ENCODE measurements at places on chromosomes 2 and 18. TPM values are rescaled to one million over a fixed set of nuclear protein-coding genes. Genes with fewer than 3 reads are reported as not detected.
A peak's percentile ranks its signal among the peaks of the same experiment; 100 is the strongest.

DNA sequence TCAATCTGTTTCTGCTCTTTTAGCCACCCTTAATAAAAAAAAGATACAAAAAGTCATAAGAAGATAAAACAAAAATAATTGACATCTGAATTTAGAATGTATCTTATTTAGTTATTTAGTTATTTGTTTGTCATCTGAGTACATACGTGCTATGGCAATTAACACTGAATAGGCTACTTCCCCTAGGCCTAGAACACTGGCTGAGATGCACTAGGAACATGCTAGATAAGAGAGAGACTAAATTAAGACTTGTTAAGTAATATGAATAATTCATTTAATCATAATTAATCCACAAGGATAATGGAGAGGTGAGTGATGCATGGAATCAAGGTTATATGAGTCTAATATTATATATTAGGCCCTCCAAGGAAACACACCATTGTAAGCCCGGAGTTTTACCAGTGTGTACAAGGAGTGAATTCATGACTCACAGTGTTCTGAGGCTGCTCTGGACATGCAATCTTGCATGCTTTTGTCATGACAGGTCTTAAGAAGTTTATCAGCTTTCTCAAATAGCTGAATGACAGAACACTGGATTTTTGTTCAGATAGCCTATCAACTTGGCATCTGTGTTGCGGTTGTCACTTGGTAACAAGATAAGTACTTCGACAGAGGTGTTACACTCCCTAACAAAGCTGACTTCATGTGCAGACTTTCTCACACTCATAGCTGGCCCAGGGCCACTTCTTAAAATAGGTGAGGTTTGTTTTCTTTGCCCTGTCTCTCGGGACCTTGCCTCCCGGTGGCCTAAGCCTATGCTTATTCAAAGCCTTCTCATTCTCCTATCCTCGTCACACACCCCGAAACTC lies 5.0 kb upstream of the SERPINB2 start:
- ATAC-seq, result no peak

GRCh38 chr2:3966470-3966869 lies 263.1 kb downstream of the DCDC2C start:
- no peak for ATAC-seq

DNA sequence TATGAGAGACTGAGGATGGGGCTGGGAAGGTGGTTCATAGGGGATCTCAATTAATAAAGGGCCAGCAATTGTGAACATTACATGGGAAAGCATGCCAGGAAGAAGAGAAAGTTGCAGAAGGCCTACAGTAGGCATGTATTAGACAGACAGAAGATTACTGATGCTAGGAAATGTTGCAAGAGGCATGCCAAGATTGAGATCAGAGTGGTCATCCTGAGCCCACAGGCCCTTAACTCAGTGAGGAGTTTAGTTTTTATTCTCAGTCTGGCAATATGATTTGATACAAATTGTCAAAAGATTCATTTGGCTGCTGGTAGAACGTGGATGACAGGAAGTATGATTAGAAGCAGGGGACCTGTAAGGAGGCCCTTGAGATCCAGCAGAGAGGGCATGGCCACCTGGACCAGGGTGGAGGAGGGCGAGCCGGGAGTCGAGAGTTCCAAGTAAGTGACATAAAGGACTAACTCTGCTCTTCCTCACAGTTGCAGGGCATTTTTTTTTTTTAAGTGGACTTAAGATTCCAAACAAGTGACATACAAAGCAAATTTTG lies 54.9 kb downstream of the EPHA4 start:
- no peak for ATAC-seq

- ATAC-seq, result peak; percentile 100
Measured at GRCh38 chr2:191376981-191377629, 131.9 kb downstream of the MYO1B start.

Gene LCT
- 0.22 TPM for total RNA-seq

DNA sequence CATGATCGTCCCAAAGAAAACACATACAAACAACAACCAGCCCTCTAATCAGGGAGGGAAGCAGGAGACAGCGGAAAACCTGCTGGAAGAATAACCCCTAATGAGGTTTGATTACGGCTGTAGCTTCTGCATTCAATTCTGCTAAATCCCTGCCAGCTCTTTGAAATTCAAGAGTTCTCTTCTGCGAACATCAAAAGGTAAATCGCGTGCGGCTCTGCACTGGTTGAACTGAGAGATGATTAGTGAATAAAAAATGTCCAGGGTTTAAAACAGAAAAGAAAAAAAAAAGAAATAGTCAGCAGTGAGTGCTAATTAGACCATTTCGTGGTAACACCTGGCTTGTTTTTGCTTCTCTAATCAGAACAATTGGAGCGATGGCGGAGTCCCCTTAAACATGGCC lies 153.0 kb upstream of the CAPN13 start:
- ATAC-seq, result no peak

GRCh38 chr2:16114836-16115235 lies 174.5 kb downstream of the MYCN start:
- ATAC-seq, result no peak

- no peak for ATAC-seq
Measured at GRCh38 chr2:128354161-128354560, 35.5 kb upstream of the HS6ST1 start.

DNA sequence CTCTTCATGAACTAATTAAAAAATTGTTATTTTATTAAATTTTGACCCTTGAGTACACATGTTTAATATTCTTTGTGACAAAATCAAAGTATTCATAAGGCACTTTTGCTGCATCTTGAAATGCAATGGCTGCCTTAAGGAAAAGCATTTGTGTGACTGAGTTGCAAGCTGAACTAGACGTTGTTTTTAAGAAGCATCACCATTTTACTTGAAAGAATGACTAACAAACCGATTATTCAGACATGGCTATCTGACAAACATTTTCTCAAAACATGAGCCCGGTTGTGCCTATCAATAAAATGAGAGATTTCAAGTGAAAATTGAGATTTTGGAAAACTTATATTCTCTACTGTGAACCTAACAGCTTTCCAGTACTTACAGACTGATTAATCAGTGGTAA lies 2.8 kb downstream of the GCFC2 start:
- no peak for ATAC-seq

GRCh38 chr2:179455824-179456223 lies 191.2 kb upstream of the SESTD1 start:
- no peak for ATAC-seq

Gene WNT6
- total RNA-seq, result not detected

DNA sequence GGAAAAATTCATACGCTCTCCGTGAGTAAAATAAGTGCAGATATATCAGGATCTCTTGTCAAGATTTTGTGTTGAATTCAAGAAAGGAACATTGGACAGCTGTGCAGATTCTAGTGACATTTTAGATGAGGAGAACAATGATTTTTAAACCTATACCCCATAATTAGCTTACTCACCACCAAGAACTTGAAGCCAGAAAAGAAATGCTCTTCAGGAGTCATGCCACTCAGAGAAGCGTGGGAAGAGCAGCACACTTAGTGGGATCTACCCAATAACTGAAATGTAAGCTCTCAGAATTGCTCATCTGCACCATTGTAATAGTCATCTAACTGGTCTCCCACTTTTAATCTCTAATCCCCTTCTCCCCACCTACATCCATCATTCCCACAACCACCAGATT lies 9.2 kb upstream of the ERMN start:
- ATAC-seq, result no peak

DNA sequence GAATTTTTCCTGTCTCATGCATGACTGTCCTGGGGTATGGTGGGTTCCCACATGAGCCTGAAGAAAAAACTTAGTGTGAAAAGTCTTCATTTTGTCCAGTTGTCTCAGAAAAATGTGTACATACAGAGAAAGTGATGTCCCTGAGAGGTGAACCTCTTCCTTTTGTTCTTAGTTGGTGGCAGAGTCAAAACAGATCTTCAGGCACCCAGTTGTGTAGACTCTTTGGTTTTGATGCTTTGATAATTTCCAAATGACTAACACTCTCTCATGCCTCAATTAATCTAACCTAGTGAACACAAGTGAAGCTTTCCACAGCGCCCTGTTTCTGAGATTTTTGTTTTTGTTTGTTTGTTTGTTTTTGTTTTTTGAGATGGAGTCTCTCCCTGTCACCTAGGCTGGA lies 273.5 kb downstream of the PIK3C3 start:
- ATAC-seq, result no peak

DNA sequence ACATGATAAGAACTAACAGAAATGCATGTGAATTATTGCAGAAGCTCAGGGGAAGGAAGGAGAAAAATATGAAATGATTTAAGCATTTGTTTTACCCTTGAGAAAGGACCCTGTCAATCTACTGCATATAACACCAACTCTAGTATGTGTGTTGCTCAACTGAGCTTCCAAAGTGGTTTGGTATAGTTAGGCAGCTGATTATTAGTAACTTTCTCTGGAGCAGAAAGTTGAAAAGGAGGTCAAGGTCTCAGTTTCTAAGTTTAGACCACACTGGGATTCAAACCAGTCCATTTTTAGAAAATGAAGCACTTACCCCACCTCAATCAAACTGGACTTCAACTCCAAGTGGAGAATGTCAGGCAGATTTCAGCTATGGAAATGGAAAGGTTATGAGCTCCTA lies 123.3 kb upstream of the CDC42EP3 start:
- no peak for ATAC-seq

DNA sequence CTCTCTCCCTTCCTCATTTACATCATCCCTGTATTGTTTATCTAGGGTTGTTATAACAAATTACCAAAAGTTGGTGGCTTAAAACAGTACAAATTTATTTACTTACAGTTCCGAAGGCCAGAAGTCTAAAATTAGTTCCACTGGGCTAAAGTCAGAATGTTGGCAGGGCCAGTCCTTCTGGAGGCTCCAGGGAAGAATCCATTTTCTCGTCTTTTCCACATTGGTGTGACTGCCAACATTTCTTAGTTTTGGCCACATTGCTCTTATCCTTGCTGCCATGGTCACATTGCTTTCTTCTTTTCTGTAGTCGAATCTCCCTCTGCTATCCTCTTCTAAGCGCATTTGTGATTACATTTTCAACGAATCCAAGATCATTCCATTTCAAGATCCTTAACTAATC lies 34.7 kb downstream of the ICOS start:
- no peak for ATAC-seq

Gene AKAIN1
- not detected for total RNA-seq

Gene VWC2L
- 1.00 TPM for total RNA-seq

Gene GRP
- 2.2 TPM for total RNA-seq

- ATAC-seq, result peak; percentile 80
Measured at GRCh38 chr2:219430633-219431615, 3.7 kb upstream of the SPEG start.

Gene ITPRIPL1
- total RNA-seq, result 0.14 TPM

Gene ASAP2
- 19.8 TPM for total RNA-seq

DNA sequence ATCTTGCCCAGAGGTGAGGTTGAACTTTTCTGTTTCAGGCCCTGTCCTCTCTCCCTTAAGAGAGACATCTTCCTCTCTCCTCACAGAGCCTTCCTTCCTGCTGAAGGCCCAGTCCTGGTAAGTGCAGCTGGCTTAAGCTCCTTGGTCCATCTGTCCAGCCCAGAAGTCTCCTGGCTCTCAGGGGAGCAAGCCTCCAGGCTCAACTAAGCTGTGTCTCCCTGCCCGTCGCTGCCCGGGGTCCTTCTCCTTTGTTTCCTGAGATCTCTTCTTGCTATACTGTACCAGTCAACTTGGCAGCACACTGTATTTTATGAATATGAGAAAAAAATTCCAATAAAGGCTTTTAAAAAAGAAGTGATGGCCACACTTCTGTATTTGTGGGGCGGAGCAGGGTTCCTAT lies 77.4 kb downstream of the KCNF1 start:
- ATAC-seq, result no peak

DNA sequence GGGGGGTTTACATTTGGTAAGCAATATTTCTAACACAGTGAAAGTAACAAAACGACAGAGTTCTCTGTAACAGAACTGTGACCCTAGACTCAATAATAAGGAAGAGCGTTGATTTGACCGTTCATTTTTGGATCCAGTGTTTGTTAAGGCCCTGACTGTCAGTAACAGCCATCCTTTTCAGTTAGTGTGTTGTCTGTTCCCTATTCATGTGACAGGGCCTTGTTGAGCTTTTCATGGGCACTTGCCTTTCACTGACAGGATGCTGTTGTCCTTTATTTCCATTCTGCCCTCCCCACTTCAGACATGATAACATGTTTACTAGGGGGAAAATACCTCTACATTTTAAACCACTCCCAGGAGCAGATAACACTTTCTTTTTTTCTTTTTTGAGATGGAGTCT lies 45.8 kb downstream of the MAP4K4 start:
- ATAC-seq, result no peak

GRCh38 chr18:9719421-9719981 lies 11.4 kb downstream of the RAB31 start:
- ATAC-seq, result no peak

DNA sequence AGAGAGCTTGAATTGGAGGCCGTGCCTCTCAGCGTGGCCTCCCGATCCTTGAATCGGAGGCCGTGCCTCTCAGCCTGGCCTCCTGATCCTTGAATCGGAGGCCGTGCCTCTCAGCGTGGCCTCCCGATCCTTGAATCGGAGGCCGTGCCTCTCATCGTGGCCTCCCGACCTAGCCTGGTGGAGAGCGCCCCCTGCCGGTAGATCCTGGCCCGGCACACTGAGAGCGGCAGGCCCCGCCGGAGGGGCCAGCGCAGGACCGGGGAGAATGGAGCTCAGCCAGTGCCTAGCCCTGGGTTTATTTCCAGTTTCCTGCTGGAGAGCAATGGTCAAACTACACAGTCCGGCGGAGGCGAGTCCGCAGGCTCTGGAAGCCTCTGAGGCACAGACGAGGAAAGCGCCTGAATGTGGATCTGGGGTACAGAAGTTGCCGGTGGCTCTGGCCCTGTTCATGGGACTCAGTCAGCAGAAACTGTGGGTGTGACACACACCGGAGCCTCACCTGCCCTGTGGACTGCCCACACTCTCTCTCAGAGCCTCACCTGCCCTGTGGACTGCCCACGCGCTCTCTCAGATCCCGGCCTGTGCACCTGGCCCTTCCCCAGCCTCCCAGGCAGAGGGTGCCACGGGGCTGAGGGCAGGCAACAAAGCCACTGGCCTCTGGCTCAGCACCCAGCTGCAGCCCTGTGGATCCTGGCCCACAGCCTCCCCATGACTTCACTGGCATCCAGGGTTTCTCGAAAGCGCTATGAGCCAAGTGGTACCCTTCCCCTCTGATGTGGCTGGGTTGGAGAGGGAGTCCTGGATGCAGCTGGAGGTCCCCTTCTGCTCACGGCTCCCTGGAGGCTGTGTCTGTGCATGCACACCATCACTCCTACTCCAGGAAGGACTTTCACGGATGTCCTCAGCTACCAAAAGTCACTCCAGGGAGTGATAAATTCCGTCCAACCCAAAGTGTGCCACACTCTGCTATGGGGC lies 1.5 kb downstream of the IL36B start:
- no peak for ATAC-seq

GRCh38 chr2:145206496-145207281 lies 686.8 kb upstream of the ZEB2 start:
- ATAC-seq, result no peak

All from motor neuron (in vitro differentiated cells).